Activated CD4-positive, alpha-beta T cell treated with anti-CD3 and anti-CD28 coated beads, Interleukin-2, amount 50 U/mL, for 24 hours (primary cell): ENCODE measurements at places on chromosomes 5 and 9.

DNA sequence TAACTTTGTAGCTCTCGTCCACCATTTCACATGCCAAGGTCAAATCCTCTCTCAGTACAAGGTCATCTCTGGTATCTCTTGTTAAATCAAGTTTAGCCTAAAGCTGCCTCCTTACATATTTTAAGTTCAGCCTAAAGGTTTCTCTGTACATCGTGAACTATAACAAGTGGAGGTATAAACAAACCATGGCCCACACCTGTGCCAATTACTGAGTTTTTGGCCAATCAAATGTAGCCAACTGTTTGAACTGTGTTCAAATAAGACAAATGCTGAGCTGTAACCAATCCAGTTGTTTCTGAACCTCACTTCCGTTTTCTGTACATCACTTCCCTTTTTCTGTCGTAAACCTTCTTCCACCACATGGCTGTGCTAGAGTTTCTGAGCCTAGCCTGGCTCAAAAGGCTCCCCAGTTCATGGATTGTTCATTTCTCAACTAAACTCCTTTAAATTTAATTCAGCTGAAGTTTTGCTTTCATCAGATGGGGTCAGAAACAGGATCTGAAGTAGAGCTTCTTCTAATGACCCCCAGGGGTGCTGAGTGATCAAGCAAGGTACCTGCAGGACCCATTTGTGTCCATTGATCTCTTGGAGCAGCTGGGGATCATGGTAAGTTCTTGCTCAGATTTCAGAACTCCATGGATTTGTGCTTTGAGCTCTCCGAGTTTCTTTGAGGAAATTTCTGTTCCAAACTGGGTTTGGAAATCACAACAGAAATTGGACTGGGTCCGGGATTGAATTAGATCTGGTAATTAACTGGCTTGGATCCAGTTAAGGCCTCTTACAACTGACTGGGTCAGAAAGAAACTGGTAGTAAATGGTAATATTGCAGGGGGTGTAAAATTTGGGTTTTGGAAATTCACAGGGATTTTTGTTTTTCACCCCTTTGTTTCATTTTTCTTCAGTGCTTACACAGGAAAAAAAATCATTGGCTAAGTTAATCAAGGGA lies 11.0 kb upstream of the NANS start:
- no peak for DNase-seq

DNA sequence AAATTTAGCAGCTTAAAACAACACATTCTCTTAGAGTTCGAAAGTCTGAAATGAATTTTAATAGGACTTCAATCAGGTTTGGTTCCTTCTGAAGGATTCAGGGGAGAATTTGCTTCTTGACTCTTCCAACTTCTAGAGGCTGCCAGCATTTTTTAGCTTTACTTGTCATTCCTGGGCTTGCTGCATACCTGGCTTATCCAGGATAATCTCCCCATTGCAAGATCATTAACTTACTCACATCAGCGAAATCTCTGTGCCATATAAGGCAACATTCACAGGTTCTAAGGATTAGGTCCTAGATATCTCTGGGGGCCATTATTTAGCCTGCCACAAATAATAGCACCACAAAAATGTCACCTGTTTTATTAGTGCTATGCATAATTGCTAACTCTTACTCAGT lies 46.2 kb upstream of the PCSK5 start:
- DNase-seq = no peak

DNA sequence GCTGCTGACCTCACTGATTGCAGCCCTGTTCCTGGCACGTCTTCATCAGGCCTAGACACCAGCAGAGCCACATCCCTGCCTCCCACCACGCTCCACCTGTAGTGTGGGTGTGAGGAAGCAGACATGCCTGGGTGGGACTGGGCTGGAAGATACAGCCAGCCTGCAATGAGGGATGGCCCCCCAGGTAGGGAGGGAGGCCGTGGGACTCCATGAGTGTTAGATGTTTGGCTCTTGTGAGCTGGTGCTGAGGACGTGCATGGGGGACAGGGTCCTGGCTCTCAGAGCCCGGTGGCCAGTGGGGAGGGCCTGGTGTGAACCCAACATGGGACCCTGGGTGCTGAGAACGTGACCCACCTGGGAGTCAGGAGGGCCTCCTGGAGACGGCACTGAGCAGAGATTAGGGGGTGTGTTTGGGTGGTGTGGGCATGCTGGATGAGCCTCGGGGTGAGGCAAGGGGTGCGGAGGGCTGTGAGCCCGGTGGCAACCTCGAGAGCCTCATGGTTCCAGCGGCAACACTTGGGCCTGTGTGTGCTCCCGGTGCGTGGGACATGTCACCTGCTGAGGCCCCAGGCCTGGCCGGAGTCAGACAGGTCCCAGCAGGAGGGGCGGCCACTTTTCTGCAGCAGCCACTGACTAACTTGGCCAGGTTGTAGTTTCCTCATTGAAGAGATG lies 87.6 kb downstream of the PHF2 start:
- no peak for DNase-seq

GRCh38 chr5:138685193-138685745 lies 68.0 kb upstream of the CTNNA1 start:
- DNase-seq = no peak

DNA sequence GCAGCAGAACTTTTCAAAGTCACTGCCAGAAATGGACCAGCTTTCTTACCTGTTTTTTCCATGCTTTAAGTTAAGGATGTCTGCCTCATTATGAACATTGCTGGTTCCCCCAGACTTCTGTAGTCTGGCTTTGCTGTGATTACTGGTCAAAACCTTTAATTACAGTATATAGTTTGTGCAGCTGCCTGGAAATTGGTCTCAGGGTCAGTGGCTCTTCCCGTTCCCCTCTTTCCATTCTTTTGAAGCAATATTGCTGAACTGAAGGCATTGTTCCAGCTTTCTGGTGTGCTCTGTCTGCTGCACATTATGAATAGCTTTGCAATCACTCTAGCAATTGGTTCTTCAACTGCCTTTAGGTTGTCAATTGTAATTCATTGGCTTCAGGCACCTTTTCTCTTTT lies 206.5 kb downstream of the ARL15 start:
- no peak for DNase-seq

DNA sequence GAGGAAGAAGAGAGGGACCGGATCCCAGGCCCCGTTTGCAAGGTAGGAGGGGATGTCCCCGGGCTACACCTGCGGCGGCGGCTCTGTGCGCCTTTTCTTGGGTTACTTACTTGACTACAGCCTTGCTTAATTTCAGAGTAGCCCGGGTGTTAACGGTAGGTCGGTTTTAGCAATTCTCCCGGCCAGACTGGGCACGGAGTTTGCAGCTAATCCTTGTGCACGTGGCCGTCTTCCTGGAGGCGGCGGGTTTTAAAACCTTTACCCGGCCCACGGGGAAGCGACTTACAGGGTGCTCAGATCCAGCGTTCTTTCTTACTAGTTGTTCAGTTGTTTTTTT lies 313 bp downstream of the BRIX1 start:
- no peak for DNase-seq

DNA sequence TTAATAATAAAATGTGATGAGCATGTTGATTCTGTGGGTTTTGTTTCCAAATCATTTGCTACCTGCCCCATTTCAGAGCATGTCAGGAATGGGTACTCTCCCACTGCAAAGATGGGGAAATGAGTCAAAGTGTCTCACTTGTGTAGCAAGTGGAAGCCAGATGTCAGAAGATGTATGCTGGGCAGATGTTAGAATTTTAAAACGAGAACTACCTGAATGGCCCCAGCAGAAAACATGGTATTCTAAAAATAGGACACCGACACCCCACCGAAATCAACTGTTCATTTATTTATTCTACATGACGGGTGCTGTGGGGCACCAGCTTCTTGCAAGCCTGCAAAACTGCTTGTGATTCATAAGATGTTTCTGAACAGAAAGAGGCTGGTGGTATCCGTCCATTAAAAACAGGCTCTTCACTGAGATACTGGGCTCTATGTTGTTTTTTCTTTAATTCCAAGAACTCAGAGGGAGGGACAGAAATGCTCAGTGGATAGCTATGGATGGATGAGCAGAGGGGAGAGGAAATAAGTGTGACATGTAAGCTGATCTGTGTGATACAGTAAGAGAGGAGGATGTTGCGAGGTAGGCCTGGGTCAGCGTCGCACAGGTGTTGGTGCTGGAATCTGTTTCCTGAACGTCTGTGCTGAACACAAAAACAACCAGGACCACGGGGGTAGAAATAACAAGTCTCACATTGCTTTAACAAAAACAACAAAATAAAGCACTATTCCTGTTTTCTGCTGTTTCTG lies 157.2 kb downstream of the EFNA5 start:
- no peak for DNase-seq

- no peak for DNase-seq
Measured at GRCh38 chr5:73826301-73827105, 200.5 kb downstream of the ARHGEF28 start.

- DNase-seq = no peak
Measured at GRCh38 chr5:141963701-141964100, 5.2 kb upstream of the RNF14 start.

DNA sequence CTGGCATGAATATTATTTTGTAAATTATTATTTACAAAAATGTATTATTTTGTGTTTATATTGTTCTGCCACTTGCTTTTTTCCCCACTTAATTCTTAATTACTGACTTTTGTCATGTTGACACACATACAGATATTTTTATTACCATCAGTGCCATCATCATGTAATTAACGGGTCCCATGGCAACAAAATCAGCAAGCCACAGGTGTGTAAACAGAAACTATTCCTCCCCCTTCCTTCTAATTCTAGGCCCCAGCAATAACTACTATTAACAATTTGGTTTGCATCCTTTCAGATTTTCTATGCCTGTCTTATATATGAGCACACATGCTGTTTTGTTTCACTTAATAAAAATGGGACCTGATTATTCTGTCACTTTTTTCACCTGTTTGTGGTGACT lies 29.3 kb downstream of the CYFIP2 start:
- DNase-seq = no peak

GRCh38 chr5:61768692-61769281 lies 436.7 kb downstream of the ZSWIM6 start:
- DNase-seq = no peak

GRCh38 chr5:73266925-73267765 lies 94.2 kb downstream of the TMEM174 start:
- DNase-seq = no peak

DNA sequence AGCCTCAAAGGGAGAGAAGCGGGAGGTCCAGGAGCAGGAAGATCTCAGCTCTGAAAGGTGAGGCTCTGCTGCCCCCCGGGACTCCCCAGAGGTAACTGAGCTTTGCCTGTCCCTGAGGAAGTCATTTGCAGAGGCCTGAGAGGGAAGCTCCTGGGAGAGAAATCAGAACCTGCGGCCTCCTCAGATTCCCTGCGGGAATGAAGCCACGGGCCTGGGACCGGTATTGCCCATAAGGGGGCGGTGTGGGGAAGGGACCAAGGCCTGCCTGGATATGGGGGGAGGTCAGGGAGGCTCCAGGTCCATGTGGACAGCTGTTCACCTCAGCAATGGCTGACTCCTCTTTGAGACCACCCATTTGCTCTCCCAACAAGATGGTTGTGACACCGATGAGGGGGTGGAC lies 1.3 kb downstream of the SPATA31E1 start:
- DNase-seq = no peak

DNA sequence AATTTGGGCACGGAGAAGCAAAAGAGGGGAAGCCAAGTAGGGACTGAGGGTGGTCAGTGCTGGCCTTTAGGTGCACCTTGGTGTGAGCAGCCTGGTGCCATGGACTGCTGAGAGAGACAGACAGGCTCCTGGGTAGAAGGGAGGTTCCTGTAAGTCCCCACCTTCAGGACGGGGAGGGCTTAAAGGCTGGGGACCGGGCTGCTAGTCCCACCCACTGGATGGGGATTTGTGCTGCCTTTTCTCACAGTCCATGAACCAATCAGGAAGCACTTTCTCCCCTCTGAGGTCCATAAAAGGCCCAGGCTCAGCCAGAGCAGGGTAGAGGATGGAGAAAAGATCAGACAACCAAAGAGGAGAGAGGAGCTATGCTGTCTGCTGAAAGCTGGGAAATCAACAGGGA lies 15.2 kb downstream of the CDC25C start:
- no peak for DNase-seq

- no peak for DNase-seq
Measured at GRCh38 chr9:107906074-107906473, 416.5 kb upstream of the KLF4 start.

- DNase-seq = no peak
Measured at GRCh38 chr9:137303151-137303892, 1.3 kb upstream of the NRARP start.

DNA sequence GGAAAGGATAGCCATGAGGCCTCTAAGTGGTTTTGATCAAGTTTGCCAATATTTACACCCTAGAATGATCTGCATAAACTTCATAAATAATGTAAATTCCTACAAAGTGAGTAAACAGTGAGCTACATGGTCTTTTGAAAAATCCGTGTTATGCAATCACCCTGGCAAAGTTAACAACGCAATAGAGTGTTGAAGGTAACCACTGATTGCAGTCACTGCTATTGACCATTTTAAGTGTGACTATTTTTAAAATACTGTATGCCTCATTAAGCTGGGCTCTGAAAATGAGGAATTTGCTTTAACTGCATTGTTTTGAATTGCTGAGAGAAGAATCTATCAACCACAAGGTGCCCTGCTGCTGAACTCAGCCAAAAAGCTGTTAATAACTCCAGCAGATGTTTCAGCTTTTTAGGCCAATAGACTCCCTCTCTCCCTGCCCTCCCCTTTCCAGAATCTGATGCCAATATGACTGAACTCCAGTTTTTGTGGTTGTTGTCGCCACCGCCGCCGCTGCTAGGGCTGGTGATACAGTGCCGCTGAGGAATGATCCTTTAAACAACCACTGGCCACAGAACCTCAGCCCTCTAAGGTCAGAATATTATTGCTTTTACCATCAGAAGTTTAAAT lies 35.3 kb upstream of the SMARCA2 start:
- DNase-seq = no peak

DNA sequence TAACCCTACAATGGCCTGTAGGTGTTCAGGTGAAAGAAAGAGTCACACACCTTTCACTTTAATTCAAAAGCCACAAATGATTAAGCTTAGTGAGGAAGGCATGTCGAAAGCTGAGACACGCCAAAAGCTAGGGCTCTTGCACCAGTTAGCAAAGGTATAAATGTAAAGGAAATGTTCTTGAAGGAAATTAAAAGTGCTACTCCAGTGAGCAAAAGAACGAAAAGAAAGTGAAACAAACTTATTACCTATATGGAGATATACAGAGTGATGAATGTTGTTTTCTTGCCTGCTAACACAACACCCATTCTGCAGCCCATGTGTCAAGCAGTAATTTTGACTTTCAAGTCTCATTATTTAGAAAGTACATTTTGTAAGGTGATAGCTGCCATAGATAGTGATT lies 254.2 kb upstream of the SLC24A2 start:
- no peak for DNase-seq

- DNase-seq = no peak
Measured at GRCh38 chr5:59346982-59347381, 546.5 kb downstream of the PDE4D start.
